ENCODE measurements at places on chromosomes 1 and 21.
A peak's percentile ranks its signal among the peaks of the same experiment; 100 is the strongest.

- DNase-seq: no peak
These were observed 73.9 kb upstream of the VTCN1 start for GRCh38 chr1:117284399-117285215.

DNA sequence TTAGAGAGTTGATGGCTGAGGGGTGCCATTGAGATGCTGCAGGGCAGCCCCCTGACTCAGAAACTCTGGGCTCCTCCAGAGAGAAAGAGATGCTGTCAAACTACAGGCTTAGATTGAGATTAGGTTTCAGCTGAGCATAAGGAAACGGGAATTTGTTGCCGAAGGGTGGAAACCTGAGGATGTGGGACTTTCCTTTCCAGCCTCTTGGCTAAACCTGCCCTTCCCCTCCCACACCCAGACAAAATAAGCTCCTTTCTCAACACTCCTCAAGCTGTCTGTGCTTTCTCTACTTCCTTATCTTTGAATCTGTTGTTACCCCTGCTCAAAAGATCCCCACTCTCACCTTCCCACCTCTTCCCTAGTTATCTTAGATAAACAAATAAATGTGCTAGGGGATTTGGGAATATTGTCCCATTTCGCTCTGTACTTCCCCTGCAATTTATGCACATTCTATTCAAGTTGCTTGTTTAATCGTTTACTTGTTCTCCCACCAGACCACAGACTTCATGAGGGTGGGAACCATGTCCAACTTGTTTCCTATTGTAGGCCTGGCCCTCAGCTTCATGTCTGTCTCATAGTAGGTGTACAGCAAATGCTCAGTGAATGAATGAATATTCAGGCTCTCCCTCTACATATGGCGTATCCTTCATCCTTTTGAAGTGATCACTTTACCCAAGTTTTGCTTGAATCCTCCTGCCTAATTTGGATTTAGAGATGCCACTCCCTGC, 30.6 kb upstream of the MARK1 start:
- DNase-seq: no peak

DNA sequence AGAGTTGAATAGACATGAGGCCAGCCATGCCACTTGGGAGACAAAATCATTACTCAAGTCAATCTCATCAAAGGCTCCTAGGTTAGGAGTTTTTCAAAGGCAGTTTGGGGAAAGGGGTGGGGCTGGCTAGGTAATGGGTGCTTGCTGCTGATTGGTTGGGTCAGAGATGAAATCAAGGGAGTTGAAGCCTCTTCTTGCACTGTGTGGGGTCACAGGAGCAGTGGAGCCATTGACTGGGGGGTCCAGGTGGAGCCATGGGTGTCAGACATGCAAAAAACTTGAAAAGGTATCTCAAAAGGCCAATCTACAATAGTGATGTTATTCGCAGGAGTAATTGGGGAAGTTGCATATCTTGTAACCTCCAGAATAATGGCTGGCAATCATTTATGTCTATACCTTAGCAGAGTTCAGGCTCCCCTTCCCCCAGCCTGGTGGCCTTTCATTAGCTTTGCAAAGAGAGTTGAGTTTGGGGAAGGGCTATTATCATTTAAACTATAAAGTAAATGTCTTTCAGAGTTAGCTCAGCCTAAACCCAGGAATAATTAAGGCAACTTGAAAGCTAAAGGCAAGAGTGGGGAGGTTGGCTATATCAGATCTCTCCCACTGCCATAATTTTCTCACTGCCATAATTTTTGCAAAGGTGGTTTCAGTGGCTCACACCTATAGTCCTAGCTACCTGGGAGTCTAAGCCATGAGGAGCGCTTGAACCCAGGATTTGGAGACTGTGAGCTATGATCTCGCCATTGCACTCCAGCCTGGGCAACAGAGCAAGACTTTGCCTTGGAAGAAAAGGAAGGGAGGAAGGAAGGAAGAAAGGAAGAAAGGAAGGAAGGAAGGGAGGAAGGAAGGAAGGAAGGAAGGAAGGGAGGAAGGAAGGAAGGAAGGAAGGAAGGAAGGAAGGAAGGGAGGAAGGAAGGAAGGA, 7.8 kb upstream of the PINK1 start:
- no peak for DNase-seq

GRCh38 chr1:184433956-184434502, 47.2 kb downstream of the C1orf21 start:
- DNase-seq: no peak

DNA sequence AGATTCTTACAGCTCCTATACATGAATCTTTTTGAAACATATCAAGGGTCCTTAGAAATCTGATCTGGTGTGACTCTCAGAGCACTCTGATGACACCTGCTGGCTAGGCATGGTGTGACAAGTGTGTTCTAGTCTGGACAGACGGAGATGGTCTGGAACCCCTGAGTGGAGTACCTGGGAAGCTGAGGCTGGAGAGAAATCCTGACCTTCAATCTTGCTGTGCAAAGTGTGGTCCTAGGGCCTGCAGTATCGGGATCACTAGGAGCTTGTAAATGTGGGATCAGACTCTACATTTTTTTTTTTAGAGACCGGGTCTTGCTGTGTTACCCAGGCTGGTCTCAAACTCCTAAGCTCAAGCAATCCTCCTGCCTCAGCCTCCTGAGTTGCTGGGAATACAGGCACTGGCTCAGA, 78.6 kb upstream of the SOD1 start:
- DNase-seq: peak; percentile 84

- no peak for DNase-seq
These were observed 19.6 kb downstream of the FBXO2 start for GRCh38 chr1:11634365-11635192.

DNA sequence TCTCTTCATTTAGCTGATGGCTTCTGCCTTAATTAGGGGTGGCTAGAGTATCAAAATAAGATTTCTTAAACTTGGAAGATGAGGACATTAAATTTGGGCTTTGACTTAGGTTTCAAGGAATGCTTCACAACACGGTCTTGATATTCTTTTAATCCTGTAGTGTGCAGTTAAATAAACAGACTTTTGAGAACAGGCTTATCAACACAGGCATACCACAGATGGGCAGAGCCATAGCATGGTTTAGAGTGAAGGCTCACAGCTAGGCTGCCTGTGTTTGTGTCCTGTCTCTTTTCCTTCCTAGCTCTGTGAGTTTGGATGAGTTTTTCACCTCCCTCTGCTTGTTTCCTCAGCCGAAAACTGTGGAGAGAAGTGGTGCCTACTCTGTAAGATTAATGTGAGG, 102.3 kb upstream of the IPO9 start:
- no peak for DNase-seq

DNA sequence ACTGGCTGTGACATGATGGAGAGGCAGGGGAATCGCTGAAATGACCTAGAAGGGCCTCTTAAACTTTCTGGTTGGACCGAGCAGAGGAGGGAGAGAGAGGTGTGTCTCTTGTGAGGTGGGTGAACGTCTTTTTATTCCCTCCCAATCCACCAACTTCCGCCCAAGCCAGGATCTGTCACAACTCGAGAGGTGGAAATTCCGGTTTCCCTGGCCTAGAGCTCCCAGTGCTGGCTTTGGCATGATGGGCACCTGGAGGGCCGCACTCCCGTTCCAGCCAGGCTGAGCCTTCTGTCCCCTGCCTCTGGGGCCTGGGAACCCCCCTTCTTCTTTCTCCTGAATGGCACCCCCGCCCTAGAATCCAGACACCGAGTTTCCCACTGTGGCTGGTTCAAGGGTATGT, at the start of gene SEMA4A:
SEMA4A (plus strand) TSS at position 224 of the 400 bp plus-strand sequence. CDS start 994 bp downstream, outside the sequence.
- DNase-seq: no peak

DNA sequence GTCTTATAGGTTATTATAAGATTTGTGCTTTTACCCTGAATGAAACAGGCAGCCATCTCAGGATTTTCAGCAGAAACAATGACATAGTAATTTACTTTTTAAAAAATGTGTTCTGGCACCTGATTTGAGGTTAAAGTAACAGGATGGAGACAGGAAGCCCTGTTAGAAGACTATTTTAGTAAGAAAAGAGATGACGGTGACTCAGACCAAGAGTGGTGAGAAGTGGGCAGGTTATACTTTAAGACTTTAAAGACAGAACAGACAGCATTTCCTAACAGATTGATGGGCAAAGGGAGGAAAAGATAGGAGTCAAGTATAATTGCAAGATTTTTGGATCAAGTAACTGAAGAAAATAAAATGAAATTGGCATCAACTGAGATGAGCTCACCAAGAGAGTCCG, 436.8 kb upstream of the NR5A2 start:
- DNase-seq: no peak

- DNase-seq: no peak
These were observed 47.8 kb downstream of the CEP350 start for GRCh38 chr1:180002437-180002836.

- peak; percentile 60 for DNase-seq
These were observed 50.5 kb downstream of the CD2 start for GRCh38 chr1:116804736-116805135.

GRCh38 chr1:181151378-181152326, 63.2 kb downstream of the IER5 start:
- DNase-seq: peak; percentile 46

DNA sequence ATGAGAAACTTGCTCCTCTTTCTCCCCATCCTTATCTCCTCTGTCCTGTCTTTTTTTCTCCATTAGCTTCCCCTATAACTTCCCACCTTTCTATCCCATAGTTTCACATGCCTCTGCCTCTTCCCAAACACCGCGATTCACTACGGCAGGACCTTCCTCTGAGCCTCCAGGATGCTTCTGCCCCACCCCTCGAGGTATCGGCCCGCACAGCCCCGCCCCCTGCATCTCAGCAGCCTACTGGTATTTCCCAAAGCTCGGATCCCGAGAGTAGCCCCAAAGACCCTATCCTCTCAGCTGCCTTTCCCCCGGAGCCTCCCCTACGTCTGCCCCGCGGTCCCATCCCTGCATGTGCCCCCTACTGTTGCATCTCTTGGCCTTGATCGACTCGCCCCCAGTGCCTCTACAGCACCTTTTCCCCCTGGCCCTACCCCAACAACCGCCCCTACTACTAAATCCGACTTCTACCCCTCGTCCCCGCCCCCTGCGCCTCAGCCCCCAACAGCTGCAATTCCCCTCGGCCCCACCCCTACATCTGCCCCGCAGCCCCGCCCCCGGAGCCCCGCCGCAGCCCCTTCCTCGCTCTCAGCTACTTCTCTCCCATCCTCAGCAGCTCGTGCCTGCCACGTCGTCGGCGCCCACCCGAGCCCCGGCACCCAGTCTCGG, 512 bp downstream of the PIAS3 start:
- DNase-seq: peak; percentile 66

DNA sequence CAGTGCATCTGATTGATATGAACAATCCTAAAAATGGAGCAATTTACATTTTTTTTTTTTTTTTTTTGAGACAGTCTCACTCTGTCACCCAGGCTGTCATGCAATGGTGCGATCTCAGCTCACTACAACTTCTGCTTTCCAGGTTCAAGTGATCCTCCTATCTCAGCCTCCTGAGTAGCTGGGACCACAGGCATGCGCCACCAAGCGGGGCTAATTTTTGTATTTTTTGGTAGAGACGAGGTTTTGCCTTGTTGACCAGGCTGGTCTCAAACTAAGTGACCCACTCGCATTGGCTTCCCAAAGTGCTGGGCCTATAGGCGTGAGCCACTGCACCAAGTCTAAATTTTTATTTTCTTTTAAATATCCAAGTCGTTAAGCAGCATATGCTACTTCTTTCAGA, 109.0 kb downstream of the FAF1 start:
- DNase-seq: no peak

GRCh38 chr1:102572637-102573036, 535.7 kb downstream of the COL11A1 start:
- DNase-seq: no peak

GRCh38 chr21:46046471-46046870, 51.4 kb upstream of the COL6A2 start:
- DNase-seq: no peak

- no peak for DNase-seq
These were observed 12.9 kb upstream of the KPNA6 start for GRCh38 chr1:32094746-32095521.

- peak; percentile 8 for DNase-seq
These were observed 19.8 kb downstream of the SPOCD1 start for GRCh38 chr1:31795801-31796621.

- no peak for DNase-seq
These were observed 515.6 kb downstream of the LMO4 start for GRCh38 chr1:87844251-87844650.

- no peak for DNase-seq
These were observed 4.9 kb downstream of the PTPN7 start for GRCh38 chr1:202155478-202156021.

GRCh38 chr1:192609110-192610079, 26.6 kb upstream of the RGS13 start:
- peak; percentile 75 for DNase-seq

- no peak for DNase-seq
These were observed 1.7 kb downstream of the C1QB start for GRCh38 chr1:22654692-22655091.

GRCh38 chr1:233327651-233328141, at the start of gene MAP3K21:
Gene MAP3K21, plus strand, starts transcription at chr1:233327724. Its CDS starts 305 bp downstream, at chr1:233328029.
- no peak for DNase-seq

GRCh38 chr1:147409886-147410285, 131.4 kb upstream of the BCL9 start:
- DNase-seq: no peak

DNA sequence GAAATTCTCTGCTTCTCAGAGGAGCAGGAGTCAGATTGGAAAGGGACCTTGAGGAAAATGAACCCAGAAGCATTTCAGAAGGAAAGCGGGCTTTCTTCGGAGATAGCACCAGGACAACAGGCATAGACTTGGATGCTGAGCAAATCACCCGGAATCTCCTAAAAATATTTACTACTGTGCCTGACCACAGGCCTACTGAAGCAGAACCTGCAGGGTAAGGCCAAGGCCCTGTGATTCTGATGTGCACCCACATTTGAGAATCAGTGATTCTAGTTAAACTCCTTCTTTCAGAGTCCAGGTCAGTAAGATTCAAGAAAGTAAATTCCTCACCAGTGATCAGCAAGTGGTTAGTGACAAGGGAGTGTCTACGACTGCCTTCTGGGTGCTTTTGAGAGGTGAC, 307.3 kb upstream of the DUSP10 start:
- no peak for DNase-seq

DNA sequence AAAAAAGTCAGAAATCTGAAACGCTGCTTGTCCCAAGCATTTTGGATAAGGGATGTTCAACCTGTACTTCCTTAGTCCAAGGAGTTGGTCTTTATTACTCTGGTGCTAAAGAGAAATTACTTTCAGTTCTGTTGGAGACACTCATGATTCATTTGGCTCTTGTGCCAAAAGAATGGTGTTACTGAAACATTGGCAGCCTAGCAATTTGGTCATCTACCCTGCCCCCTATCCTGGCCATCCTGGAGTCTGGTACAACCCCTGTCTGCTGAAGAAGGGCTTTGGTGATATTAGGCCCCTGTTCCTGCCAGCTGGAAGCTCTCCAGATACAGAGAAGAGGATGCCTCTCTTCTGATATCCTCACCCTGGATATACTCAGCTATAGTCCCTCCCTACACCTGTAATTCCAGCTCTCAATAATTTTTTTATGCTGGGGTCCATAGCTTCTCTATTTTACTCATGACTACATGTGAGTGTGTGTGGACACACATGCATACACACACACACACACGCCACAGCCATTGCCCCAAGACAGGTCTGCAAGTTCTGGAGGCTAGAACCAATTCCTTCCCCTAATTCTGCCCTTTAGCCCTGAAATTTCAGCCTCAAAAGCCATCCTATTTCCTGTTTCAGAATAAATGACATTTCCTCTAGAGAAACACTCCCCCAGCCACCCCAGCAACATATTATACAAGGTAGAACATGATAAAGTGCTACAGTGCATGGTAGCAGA, 40.0 kb downstream of the LHX8 start:
- no peak for DNase-seq
